GOT3 (cell line): ENCODE measurements at places on chromosomes 2 and 18.

DNA sequence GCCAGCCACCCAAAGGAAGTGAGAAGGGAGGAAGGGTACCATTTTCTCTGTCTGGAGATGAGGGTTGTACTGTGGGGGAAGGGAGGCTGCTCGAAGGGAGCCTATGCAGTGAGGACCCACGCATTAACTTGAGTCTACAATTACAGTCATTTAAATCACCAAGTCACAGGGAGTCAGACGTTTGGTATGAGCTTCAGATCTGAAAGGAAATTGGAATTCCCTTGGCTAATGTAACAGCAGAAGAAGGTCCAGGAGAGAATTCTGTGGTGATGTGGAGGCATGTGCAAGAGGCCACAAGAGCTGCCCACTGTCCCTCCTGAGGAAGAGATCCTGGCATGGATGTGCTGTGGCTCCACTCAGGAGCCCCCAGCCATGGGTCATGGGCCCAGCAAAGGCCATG lies 22.5 kb downstream of the DAPL1 start:
- no peak for DNase-seq

GRCh38 chr2:205692104-205692503 lies 9.8 kb downstream of the NRP2 start:
- no peak for DNase-seq

- no peak for DNase-seq
Measured at GRCh38 chr18:25243754-25244153, 108.2 kb downstream of the ZNF521 start.

DNA sequence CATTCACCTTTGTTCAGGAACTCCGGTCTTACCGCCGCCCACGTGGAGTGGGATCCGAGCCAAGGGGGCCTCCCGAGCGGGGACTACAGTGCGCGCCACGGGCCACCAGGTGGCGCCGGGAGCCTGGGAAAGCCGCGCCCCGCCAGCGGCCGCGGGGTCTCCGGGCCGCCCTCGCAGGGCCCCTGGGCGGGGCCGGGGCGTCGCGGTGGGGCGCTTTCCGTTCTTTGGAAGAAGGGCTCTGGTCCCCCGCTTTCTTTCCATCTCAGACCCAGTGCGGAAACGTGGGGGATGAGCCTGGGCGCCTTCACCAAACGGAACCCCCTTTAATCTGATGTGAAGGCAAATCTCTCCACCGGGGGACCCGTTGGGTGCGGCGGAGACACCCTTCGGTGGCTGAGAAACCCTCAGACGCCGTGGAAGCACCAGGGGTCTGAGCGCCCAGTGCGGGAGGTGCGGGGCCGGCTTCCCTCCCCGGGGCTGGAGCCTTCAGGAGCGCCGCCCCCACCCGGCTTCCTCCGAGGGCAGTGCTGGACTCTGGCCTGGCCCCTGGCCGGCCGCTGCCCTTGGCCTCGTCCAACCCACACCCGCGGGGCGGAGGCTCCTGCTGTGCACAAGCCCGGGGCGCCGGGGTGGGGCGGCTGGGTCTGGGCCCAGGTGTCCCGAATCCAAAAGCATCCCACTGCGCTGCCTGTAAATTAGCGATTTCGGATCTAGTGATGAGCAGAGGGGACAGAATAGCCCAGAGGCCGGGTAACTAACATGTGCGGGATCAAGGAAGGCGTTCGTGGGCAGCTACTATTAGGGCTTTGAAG lies 44.6 kb downstream of the GORASP2 start:
- DNase-seq, result peak; percentile 41

- DNase-seq, result no peak
Measured at GRCh38 chr2:121196849-121197155, 88.2 kb downstream of the TFCP2L1 start.

- no peak for DNase-seq
Measured at GRCh38 chr18:78242254-78242643, 737.4 kb upstream of the SALL3 start.

GRCh38 chr2:54455131-54455562 lies 980 bp upstream of the SPTBN1 start:
- DNase-seq, result no peak

DNA sequence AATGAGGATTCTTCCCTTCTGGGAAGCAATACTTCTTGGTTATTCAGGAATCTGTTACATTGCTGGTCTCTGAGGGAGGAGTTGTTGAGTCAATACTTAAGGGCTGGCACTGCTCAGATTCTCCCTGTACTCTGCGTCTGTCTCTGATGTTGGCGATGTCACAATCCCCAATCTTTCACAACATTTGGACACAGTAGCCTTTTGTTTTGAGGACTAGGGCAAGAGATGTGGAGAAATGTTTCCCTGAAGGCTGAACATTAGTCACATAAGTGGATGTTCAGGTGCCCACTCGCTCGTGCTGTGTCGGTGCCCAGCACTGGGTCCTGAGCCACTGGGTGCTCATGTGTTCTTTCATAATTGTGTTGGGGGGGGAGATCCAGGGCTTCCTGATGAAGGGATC lies 55.0 kb downstream of the MAPK4 start:
- no peak for DNase-seq

DNA sequence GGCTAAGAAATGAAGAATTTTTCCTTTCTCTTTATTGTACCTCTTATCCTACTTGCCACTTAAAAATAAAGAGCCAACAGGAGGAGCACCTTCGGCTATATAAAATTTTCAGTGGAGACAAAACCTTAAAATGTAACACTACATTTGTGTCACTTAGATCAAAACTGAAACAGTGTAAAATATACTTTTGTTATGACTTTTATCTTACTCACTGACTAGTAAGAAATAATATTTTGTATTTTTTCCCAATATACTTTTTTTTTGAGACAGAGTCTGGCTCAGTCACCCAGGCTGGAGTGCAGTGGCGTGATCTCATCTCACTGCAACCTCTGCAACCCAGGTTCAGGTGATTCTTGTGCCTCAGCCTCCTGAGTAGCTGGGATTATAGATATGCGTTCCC lies 28.3 kb downstream of the KCNJ13 start:
- DNase-seq, result no peak

DNA sequence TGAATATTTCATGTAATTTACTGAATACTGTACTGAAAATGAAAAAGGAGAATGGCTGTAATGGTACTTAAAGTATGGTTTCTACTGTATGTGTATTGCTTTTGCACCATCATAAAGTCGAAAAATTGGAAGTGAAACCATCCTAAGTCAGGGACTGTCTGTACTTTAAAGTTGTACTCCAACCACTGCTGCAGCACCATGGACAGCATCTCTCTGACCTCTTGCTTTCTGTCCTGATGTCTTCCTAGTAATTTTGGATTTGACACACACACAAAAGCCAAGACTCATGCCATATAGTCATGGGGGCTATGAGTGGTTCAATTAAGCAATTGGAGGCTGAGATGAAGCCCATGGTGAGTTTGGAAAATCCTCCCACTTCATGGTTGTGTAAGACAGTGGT lies 256.3 kb upstream of the PKDCC start:
- DNase-seq, result no peak
